ENCODE measurements at places on chromosomes 5 and 9.

DNA sequence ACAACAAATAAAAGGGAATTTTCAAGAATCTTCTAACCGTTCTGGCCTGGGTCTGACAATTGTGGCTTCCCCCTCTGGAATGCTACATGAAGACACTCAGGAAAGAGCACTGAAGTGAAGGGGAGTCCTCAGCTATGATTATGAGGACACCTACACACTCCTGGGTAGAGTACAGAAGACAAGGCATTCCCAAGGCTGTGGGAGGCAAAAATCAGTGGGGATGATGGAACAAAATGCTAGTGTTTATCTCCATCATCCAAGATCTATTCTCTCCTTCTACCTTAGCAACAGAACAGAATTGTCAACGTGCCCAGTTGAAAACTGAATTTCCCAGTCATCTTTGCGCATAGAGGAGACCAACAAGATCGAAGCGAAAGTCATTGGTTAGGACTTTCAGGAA lies 130.1 kb upstream of the LARP1 start:
- DNase-seq: no peak

DNA sequence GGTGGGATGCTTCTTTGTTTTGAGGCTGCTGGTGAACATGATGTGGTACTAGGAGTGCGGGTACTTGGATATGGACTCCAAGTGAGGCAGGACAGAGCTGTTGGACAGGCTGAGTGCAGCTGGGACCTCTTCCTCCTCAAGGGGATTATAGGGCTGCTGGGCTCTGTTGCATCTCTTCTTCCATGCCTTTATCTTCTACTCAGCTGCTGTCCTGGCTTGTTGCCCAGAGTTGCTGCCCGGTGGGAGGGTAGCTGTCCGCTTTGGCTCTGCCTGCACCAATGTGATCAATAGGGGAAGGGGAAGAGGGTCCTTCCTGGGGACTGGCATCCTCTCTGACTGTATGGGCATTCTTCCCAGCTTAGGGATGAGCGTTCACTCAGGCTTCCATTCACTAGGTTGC lies 1217.9 kb upstream of the ACO1 start:
- no peak for DNase-seq

- no peak for DNase-seq
These were observed 165.8 kb downstream of the MELK start for GRCh38 chr9:36738318-36738976.

GRCh38 chr5:135322271-135322670 lies 76.8 kb downstream of the MACROH2A1 start:
- DNase-seq: no peak

GRCh38 chr9:88980740-88981203 lies 10.5 kb upstream of the S1PR3 start:
- DNase-seq: no peak

- peak; percentile 9 for DNase-seq
These were observed 800 bp upstream of the AP3B1 start for GRCh38 chr5:78295035-78295961.

DNA sequence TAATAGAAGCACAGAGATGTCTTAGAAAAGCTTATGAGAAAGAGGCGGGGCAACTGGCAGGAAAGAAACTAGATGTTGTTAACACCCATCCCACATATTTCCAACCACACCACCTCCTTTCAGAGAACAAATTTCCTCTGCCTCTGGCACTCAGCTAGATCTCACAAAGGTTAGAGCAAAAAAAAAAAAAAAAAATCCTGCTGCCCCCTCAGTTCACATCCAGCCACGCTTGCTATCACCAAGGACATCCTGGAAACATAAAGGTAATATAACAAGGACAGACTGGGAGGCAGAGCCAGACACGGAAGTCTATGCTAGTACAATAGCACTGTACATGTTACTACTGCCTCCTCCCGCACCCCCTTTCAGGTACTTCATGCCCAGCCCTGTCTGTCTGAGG lies 238.0 kb upstream of the PTGER4 start:
- no peak for DNase-seq

DNA sequence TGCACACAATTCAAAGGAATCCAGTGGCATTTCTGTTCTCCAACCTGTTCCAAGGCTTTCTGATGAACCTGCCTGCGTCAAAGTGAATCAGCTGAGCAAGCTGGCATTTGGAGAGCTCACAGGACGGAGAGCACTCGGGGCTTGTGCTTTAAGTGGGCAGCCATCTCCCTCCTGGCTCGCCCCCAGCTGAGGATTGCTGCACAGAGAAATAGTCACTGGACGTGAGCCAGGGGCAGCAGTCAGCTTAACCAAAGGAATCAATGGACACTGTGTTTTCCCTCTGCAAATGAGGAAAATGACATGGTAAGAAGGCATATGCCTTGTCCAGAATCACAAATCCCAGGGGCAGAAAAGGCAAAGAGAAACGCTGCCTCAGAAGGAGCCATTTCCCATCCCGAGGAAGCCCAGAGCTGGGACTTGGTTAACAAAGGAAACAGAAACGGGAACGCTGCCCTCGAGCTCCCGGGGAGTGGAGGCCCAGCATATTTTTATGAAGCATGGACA lies 299.4 kb downstream of the ZSWIM6 start:
- peak; percentile 99 for DNase-seq

DNA sequence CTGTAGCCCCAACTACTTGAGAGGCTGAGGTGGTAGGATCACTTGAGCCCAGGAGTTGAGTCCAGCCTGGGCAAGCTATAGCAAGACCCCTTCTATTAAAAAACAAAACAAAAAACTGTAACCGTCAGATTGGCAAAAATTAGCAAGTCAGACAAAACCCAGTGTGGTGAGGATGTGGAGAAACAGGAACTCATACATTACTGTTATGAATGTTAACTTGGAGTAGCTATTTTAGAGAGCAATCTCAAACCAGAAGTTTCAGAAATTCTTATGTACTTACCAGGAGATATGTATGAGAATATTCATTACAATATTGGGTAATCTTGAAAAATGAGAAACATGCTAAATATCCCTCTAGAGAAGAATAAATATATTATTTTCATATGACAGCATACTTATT lies 120.3 kb downstream of the INVS start:
- no peak for DNase-seq

GRCh38 chr9:22413884-22414283 lies 32.7 kb upstream of the DMRTA1 start:
- no peak for DNase-seq
